ENCODE measurements at places on chromosomes 2 and 18.

- no peak for DNase-seq
Observed at GRCh38 chr2:153386481-153386897, 92.1 kb downstream of the RPRM start.

DNA sequence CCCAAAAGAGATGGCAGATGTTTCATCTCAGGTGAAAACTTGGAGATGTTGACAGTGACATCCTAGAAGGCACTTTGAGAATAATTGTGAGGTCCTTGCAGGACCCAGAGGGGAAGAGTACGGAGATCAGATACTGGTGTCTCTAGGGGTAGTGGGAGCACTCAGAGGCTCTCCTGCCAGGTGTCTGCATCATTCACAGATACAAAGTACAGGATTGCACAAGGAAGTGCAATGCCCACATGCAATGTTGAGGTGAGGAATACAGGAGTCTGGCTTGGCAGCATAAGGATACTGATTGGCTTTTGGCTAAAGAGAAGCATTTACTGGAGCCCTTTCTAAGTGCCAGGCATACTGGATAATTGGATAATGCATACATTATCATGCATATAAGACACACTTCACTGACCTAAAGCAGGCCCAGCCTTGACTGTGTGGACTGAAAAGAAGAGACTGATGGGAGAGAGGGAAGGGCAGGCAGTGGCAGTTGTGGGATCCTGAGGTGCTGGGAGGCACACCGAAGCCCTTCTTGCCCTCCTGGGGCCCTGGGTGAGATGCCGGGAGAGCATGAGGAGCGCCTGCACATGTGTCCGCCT lies 31.0 kb upstream of the NCKAP5 start:
- no peak for DNase-seq

DNA sequence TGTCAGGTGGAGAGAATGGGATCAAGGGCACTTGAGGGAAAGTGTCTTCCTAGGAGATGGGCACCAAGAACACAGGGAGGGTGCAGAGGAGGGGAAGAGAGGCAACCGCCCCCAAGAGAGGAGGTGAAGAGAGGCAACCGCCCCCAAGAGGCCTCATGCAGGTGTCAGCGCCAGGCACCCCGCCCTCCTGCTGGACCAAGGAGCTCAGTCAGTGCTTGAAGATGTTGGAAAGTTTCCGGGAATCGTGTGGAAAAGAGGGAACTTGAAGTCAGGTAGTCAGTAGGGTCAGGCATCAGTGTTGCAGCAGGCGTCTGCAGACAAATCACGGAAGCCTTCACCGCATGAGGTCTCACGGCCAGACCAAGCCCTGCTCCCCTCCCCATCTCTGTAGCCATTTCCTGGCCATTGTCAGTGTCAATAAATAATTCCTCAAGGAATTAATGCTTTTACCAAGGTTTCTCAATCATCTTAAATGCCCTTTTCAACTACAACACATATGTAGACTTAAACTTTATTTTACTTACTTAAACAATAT lies 353.1 kb downstream of the EIPR1 start:
- DNase-seq: no peak

- no peak for DNase-seq
Observed at GRCh38 chr2:203878063-203878462, 10.5 kb downstream of the CTLA4 start.

- DNase-seq: no peak
Observed at GRCh38 chr2:199997296-199997695, 41.9 kb downstream of the MAIP1 start.

GRCh38 chr18:70335892-70336726 lies 47.3 kb downstream of the SOCS6 start:
- no peak for DNase-seq

DNA sequence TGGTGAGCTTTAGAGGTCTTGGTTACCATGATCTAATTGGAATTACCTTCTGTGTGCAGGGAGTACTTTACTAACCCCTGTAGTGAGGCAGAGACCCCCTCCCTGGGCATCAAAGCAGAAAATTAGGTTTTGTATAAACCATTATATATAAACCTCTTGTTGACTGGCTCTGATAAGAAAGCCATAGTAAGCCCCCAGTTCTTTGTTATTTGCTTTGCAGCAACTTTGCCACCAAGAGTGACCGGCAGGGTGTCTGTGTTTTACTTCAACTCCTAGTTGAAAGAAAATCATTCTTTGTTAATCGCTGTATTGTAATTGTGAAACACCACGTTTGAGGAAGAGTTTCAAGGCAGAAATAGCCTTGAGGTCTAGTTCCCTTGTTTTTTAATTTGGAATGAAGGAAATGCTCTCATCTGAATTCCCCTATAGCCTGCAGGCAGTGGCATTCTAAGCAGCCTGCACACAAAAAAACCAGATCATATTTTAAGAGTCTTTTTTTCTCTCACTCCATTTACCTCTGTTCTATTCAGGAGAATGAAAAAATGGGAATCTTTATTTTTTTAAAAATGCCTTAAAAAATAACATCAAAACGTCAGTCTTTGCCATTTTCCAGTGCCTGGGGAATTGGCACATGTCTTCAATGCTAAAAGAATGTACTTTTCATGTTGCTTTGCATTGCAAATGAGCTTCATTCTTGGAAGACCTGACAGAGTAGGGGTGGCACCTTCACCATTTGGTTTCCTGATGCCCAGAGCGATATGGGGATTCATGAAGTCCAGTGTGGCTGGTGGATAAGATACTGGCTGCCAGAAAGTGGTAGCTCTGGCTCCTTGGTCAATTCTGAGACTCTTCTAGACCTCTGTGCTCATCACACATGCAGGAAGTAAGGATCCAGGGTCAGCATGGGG lies 338.1 kb downstream of the SLC4A3 start:
- DNase-seq: no peak

GRCh38 chr2:238459081-238459629 lies 32.4 kb downstream of the ASB1 start:
- no peak for DNase-seq

Measured in stimulated activated naive CD8-positive, alpha-beta T cell treated with anti-CD3 and anti-CD28 coated beads, Interleukin-15, Interleukin-2, amounts not matched to agents 100 U/mL and 50 U/mL, for 24 hours (primary cell).